ENCODE measurements at places on chromosomes 2 and 18. TPM values are rescaled to one million over a fixed set of nuclear protein-coding genes. Genes with fewer than 3 reads are reported as not detected.

- DNase-seq, result no peak
These were observed 505.9 kb downstream of the ERBB4 start for GRCh38 chr2:212032536-212033219.

DNA sequence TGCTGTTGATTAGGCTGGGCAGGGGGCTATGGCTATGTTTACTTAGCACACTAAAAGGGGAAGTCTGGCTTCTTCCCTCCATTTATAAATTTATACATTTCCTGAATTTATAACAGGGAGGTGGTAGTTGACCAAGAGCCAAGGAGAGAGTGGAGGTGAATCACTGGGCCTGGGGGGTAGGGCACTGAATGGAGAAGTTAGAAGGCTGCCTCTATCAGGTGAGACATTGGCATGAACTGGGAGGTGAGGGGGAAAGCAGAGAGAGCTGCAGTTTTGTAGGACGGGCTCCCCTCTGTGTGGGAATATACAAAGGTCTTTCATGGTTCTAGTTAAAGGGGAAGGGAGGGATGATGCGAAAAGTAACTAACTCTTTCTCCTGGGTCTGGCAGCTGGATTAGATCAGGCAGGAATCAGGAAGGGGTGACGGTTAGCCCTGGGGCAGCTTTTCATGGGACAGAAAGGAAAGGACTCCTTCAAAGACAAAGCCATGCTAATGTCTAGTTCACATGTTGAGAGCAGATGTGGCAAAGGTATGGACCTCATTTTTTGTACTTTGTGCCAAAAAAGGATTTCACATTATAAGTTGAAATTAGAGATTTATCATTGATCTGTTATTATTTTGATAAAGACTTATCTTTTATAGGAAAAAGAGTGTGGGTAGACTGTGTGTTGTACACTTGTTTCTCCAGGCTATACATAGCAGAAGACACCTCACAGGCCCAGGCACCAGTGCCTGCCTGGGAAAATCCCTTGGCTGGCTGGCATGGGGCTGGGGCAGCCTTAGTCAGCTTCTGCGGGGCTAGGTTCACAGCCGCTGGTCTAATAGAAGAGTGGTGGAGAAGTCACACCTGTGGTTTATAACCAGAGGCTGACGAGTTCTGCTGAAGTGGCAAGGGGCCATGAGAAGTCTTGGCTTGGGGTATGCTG is 158.7 kb downstream of the CLIP4 start:
- DNase-seq, result no peak

- DNase-seq, result no peak
These were observed 246.8 kb upstream of the RAB6C start for GRCh38 chr2:129732630-129733026.

- DNase-seq, result no peak
These were observed 429.8 kb upstream of the CDH2 start for GRCh38 chr18:28606686-28607085.

- no peak for DNase-seq
These were observed 105.7 kb downstream of the KYNU start for GRCh38 chr2:142983174-142983573.

- DNase-seq, result no peak
These were observed 242.6 kb upstream of the TCF4 start for GRCh38 chr18:55830544-55830943.

Gene MARS2
- total RNA-seq, result 28.1 TPM

DNA sequence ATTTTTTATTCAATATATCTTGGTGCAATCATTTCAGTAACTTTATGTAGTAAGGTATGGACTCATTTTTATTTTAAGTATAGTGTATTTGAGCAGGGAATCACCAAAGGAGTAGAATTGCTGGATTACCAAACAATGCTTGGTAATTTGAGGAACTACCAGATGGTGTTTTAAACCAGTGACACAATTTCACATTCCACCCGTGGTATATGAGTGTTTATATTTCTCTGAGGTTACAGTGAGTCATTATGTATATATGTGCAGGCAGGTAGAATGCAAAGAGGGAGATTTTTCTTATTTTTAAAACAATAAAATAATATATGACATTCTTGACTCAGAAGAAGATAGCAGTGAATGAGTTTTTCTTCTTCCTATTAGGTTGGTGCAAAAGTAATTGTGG is 596.9 kb downstream of the DCC start:
- DNase-seq, result no peak

GRCh38 chr2:85221067-85221691 is 88.0 kb downstream of the TCF7L1 start:
- no peak for DNase-seq

Gene LRATD1
- total RNA-seq, result 1.3 TPM

GRCh38 chr2:226873826-226874225 is 38.0 kb downstream of the RHBDD1 start:
- no peak for DNase-seq

Gene SLC9A2
- total RNA-seq, result 0.03 TPM

Gene C1QL2
- 0.28 TPM for total RNA-seq

DNA sequence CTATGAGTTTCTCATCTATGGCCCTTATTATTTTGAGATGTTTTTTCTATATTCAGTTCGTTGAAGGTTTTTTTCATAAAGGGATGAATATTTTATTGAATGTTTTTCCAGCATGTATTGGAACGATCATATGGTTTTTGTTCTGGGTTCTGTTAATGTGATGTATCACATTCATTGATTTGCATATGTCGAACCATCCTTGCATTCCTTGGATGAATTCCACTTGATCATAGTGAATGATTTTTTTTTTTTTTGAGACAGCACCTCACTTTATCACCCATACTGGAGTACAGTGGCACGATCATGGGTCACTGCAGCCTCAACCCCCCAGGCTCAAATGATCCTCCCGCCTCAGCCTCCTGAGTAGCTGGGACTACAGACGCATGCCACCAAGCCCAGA is 5.5 kb upstream of the NEMP2 start:
- DNase-seq, result no peak

Gene TDRD15
- total RNA-seq, result not detected

- DNase-seq, result no peak
These were observed 55.3 kb upstream of the B3GNT2 start for GRCh38 chr2:62140426-62141141.

GRCh38 chr2:5894355-5894754 is 202.2 kb downstream of the SOX11 start:
- no peak for DNase-seq

Gene PLB1
- not detected for total RNA-seq

DNA sequence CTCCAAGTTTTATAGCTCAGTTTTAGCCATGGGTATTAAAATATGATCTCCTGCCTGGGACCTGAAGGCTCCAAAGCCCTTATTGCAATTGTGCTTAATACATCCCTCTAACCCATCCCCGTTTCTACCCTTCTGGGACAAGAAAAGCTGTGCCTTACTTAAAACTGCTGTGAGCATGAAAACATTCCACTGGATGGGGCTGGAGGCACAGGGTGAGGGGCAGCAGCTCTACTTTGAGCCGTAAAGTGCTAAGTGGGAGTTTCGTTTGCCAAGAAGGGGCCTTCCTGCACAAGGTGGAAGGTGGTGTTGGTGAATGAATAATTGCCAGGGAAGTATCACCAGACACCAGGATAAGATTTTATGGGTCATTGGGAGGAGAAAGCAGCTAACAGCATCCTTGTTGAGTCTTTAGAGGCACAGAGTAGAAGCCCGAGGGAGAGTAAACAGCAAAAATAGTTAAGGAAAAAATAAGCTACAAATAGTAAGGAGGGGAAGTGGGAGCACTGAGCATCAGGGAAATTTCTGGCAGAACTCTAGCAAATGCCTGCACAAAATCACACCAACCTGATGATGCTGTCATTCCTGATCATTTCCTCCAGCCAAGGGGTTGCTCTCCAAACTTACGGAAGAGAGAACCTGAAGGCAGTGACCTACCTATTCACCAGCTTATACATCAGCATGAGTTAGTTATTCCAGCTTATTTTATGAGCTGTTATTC is 218.4 kb downstream of the MREG start:
- DNase-seq, result peak; percentile 40

DNA sequence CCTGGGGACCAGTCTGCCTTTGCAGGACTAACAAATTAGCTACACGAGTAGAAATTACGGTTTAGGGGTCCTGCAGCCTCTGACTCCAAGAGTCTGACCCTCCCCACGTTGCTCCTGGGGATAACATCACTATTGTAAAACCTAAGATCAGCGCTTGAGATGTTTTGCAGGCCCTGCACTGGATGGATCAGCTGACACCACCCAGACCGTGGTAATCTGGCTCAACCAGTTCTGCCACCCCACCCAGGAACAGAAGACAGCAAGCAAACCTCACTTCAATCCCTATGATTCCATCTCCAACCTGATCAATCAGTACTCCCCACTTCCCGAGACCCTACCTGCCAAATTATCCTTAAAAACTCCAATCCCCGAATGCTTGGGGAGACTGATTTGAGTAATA is 31.7 kb downstream of the NGEF start:
- no peak for DNase-seq

DNA sequence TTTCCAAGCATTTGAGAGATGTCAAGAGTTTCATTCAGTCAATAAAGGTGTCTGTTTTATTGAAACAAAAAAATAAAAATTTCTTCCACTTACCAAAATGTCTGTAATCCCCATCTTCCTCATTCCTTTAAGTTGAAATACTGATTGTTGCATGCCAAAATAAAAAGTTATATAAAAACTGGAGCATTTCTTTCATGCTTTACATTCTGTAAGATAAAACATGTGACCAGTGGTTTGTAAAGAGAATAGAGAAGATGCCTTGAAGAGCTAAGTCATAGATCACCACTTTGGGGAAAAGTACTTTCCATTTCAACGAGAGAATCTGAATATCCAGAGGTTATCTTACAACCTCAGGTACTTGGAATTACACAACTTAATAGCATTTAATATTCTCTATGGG is 35.9 kb upstream of the MYO1B start:
- DNase-seq, result no peak

Gene C2orf72
- 1.2 TPM for total RNA-seq

DNA sequence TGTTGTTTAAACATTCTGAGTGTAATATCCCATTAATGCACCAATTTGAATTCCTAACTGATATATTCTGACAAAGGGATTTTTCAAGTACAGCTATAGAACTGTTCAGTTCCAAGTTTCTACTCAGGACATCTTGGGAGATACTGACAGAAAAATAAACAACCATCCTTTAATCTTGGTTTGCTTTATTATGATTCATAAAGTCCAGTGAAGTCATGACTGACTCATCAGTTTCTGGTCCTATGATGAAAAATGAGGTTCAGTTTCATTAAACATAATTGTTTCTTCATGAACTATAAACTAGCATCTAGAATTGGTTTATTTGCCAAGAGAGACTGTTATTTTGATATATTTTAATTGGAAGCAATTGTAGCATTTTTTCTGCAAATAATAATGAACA is 896.2 kb downstream of the CCDC85A start:
- no peak for DNase-seq

DNA sequence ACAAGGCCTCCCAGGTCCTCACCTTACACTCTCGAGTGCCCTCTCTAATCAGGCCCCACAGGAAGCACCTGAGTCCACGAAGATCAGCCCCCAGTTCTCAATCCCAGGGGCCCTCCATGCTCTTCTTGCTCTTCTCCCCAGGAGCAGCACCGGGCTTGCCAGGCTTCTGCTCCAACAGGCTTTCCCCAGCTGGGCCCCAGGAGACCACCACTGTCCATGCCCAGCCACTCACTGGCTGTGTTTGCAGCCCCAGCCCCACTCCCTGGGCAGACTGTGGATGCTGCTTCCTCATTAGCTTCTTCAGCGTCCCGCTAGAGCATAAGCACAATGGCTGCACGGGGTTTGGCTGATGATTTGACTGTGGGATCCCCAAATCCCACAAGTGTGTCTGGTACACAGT is 781.9 kb downstream of the GALR1 start:
- DNase-seq, result no peak

Gene HOXD4
- total RNA-seq, result not detected

Gene SATB2
- 10.3 TPM for total RNA-seq

GRCh38 chr2:127004893-127005600 is 101.9 kb downstream of the BIN1 start:
- peak; percentile 60 for DNase-seq

DNA sequence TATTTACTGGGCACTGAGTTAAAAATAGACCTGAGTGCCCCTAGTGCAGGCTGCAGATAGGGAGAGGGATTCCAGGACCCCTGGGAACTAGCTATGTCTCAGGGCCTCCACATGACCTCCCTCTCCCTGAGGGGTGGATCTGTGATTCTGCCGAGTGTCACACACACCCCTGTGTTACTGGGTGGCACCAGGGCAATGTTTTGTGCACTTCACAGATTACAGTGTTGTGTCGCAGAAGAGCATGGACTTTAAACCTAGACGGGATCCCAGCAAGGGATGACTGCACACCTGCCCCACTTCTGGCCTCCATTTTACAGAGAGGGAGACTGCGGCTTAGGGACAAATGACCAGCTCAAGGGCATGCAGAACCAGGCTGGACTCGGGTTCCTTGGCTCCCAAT is 65.6 kb downstream of the ZFP36L2 start:
- DNase-seq, result peak; percentile 27

Gene CDH20
- total RNA-seq, result 0.31 TPM

Gene PPIG
- total RNA-seq, result 25.6 TPM

Gene KLHL14
- total RNA-seq, result 7.4 TPM

Data from H7 (cell line).